Cardiac muscle cell (in vitro differentiated cells and primary cell): ENCODE measurements at places on chromosomes 1 and 21. TPM values are rescaled to one million over a fixed set of nuclear protein-coding genes. Genes with fewer than 3 reads are reported as not detected.

Gene MIXL1
- 8.0 and 11.1 TPM in 2 replicates for polyA plus RNA-seq

Gene ERRFI1
- polyA plus RNA-seq, result 7.1 and 8.3 TPM in 2 replicates

Gene GRIK1
- 0.05 and 0.20 TPM in 2 replicates for polyA plus RNA-seq

Gene CFAP45
- not detected in 2 replicates for polyA plus RNA-seq

Gene SLAMF1
- 0.10 TPM in 1 of 2 replicates, not detected in the other for polyA plus RNA-seq

Gene ADCY10
- 0.44 and 0.82 TPM in 2 replicates for polyA plus RNA-seq

Gene ICOSLG
- 0.30 TPM in 1 of 2 replicates, not detected in the other for polyA plus RNA-seq

Gene GFI1
- not detected in 2 replicates for polyA plus RNA-seq

Gene EDARADD
- polyA plus RNA-seq, result 0.70 and 0.77 TPM in 2 replicates

Gene RPAP2
- polyA plus RNA-seq, result 24.0 and 27.9 TPM in 2 replicates

Gene NUAK2
- 2.1 and 3.4 TPM in 2 replicates for polyA plus RNA-seq

Gene TRMT13
- polyA plus RNA-seq, result 15.8 and 25.2 TPM in 2 replicates

Gene CTTNBP2NL
- polyA plus RNA-seq, result 9.2 and 14.2 TPM in 2 replicates

Gene FAM177B
- polyA plus RNA-seq, result not detected in 2 replicates

Gene OPRD1
- 0.02 and 0.13 TPM in 2 replicates for polyA plus RNA-seq
